ENCODE measurements at places on chromosomes 2 and 18.

DNA sequence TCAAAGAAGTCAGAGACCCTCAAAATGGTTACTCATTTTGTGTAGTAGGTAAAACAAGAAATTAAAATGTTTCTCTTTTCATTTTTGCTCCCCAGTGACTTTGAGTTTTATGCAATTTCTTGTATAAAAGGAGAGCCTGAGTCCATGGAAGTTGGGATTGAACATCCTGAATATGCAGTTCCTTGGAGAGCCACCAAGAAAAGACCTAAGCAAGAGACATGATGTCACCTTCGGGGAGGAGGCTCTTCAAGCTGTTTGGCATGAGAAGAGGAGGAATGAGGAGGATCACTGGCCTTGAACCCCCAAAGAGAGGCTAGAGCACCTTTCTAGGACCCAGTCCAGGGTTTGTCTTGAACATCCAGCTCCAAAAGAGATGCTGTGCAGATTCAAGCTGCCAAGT, 83.5 kb upstream of the STPG4 start:
- DNase-seq = no peak

GRCh38 chr18:21761471-21762115, 21.0 kb downstream of the MIB1 start:
- no peak for DNase-seq

DNA sequence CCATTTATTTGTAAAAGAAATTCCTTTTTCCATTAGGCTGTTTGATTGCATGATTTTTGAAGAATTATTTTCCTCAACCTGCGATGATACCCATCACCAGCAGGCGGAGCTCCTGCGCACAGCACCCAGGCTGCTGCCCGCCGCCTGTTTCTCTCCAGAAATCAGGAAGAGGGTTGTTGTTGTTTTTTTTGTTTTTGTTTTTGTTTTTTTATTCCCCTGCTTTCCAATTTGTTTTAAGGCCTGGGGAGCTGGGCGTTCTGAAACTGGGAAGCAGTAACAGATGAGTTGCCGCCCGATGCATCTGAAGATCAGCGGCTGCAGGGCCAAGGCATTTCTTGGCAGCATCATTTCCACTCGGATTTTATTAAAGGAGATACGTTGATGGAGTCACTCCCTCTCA, 132.1 kb downstream of the MBP start:
- DNase-seq = peak; percentile 63

DNA sequence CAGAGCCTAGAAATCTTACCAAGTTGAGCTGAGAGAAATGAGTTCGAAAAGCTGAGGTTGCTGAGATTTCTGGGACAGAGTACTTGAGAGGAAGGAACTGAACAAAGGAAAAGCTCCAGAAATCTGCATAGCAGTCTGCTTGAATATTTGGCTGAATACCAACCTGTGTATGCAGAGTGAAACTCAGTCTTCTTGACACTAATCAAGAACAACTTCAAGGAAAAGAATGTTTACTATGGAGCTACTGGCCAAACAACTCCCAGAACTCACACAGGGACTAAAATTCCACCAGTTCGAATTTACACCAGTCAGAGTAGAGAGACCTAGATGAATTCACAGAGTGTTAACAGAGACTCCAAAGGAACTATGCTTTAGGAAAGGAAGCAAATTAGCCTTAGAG, 66.5 kb downstream of the USP37 start:
- no peak for DNase-seq

GRCh38 chr18:10063489-10063888, 149.7 kb downstream of the VAPA start:
- DNase-seq = no peak

DNA sequence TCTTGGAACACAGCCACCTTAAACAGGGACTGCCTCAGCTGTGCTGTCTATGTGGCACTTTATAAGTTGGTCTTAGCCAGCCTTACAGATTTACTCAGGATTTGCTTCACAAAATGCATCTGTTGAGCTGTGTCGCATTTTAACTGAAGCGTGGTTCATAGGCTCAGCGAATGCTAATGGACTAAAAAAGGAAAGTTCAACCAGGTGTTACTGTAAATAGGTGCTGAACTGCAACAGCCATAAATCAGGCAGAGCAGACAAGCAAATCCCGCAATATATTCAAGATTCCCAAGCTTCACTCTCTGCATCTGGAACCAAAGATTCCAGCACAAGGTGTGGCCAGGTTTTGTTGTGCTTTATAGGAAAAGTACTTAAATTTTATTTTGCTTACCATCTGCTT, 130.0 kb downstream of the EPHA4 start:
- no peak for DNase-seq

GRCh38 chr2:284896-285492, 2.9 kb downstream of the ALKAL2 start:
- no peak for DNase-seq

DNA sequence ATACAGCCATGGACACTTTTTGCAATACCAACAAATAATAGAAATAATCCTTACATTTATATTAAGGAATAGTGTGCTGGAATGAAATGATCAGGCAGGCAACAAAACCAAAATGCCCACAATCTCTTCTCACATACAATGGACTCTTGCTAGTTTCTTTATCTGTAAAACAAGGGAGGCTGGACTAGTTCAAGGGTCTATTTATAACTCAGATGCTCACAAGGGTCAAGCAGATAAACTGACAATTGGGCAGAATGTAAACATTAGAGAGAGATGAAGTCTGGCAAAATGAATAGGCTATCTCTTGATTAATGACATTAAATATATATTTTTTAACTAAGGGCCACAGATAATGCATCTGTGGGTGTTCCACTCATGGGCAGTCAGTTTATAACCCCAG, 11.4 kb downstream of the PPIL3 start:
- DNase-seq = no peak

DNA sequence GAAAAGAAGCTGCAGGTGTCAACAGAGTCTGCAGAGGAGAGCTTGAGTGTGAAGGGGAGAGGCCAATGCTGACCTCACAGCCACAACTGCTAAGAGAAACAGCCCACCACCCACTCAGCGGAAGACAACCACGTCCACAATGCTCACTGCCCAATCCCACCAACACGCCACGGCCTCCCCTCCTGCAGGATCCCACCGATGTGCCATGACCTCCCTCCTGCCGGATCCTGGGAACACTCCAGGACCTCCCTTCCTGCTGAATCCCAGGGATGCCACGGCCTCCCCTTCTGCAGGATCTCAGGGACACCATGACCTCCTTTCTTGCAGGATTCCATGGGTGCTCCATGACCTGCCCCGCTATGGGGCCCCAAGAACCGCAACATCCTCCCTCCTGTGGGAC, 267.7 kb downstream of the TWIST2 start:
- DNase-seq = no peak

- no peak for DNase-seq
These were observed 246.1 kb downstream of the NDUFA10 start for GRCh38 chr2:239778861-239779558.

DNA sequence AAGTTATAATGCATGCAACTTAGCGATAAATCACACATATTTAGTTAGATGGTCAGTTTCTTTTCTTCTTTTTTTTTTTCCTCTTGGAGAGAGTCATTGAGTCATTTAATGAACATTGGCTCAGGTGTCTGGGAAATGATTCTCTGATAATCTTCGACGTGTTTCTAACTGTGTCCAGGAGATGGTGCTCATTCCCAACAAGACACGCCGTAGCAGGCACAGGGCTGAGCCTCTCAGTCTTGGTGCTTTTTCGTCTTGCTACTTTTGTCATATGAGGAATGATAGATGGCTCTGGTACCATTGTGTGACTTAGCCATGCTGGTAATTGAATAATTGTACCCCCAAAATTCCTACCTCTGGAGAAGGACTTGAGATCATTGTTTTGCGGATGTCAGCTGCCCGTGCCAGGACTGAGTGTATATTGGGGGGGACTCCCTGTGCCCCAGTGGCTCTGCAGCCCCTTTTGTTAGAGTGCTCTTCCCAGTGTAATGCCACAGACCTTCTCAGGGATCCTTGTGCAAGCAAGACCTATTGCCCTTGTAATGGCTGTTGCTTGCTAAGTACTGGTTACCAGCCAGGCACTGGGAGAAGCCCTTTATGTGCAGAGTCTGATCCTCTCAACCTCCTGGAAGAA, 107.6 kb upstream of the CYRIA start:
- peak; percentile 26 for DNase-seq

DNA sequence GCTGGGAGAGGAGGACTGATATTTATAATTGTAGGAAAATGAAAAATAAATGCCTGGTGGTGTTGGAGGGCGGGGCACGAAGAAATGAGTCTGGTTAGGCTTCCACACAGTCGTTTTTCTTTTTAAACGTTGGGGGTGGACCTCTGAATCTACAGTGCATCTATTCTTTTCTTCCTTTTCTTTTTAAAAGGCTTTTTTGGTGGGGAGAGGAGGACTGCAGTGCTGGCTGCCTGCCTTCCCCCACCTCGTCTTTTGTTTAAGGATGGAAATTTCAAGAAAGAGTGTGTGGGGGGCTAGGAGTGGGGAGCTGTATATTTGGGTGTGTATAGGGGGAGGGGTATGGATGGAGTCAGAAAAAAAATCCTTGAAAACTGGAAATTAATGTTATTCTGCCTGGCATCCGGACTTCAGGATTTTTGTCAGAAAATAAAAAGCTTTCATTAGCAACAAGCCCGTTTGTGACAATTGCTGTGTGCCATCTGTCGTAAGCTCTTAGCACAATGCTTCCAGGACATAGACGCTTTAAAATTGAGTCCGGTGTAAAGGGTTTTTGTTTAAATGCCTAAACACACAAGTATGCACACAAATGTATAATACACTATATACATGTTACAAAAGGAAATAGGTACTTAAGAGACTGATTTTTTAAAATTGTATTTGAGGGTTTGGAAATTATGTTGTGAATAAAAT, 1.1 kb downstream of the MAP2 start:
- no peak for DNase-seq

- DNase-seq = peak; percentile 28
These were observed 24.9 kb downstream of the HTR2B start for GRCh38 chr2:231099918-231100317.

Measured in activated T-cell treated with anti-CD3 and anti-CD28 coated beads, Interleukin-2, amount 50 U/mL, for 48 hours (primary cell).